ENCODE measurements at places on chromosomes 6 and 20. TPM values are rescaled to one million over a fixed set of nuclear protein-coding genes. Genes with fewer than 3 reads are reported as not detected.
A peak's percentile ranks its signal among the peaks of the same experiment; 100 is the strongest.

- H3K27me3 ChIP-seq: no peaks in the 10 kb centered on the region
- no peak overlapping the region for H3K27ac ChIP-seq
- no peaks in the 10 kb centered on the region for H3K36me3 ChIP-seq
- no peak overlapping the region for H3K4me3 ChIP-seq
- DNase-seq: no peak
- no peaks in the 10 kb centered on the region for H3K4me1 ChIP-seq
Observed at GRCh38 chr6:117739869-117740268, 64.6 kb downstream of the NUS1 start.

GRCh38 chr20:13331536-13331935 lies 110.5 kb downstream of the ISM1 start:
- no peak overlapping the region for H3K4me3 ChIP-seq
- H3K36me3 ChIP-seq: no peaks in the 10 kb centered on the region
- H3K27me3 ChIP-seq: no peaks in the 10 kb centered on the region
- no peaks in the 10 kb centered on the region for H3K4me1 ChIP-seq
- H3K27ac ChIP-seq: no peak overlapping the region
- no peak for DNase-seq

DNA sequence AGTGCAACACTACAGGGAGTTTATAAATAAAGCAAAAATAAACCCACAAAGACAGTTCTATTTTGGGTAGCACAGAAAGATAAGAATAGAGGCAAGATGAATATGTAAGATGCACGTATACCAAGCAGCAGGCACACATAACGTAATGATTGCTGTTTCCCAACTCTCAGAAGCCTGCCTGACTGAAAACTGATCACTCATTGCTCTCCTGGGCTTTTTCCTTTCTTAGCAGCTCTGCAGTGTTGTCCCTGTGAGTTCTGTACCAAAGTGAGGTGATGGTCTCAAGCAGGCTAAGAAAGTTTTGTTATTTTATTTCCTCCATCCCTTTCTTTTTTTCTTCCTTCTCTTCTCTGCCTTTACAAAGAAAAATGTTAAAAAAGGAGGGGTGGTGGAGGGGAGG lies 522.0 kb upstream of the MAN1A1 start:
- H3K27ac ChIP-seq: no peak overlapping the region
- H3K4me3 ChIP-seq: no peak overlapping the region
- no peaks in the 10 kb centered on the region for H3K36me3 ChIP-seq
- H3K27me3 ChIP-seq: no peaks in the 10 kb centered on the region
- no peaks in the 10 kb centered on the region for H3K4me1 ChIP-seq

DNA sequence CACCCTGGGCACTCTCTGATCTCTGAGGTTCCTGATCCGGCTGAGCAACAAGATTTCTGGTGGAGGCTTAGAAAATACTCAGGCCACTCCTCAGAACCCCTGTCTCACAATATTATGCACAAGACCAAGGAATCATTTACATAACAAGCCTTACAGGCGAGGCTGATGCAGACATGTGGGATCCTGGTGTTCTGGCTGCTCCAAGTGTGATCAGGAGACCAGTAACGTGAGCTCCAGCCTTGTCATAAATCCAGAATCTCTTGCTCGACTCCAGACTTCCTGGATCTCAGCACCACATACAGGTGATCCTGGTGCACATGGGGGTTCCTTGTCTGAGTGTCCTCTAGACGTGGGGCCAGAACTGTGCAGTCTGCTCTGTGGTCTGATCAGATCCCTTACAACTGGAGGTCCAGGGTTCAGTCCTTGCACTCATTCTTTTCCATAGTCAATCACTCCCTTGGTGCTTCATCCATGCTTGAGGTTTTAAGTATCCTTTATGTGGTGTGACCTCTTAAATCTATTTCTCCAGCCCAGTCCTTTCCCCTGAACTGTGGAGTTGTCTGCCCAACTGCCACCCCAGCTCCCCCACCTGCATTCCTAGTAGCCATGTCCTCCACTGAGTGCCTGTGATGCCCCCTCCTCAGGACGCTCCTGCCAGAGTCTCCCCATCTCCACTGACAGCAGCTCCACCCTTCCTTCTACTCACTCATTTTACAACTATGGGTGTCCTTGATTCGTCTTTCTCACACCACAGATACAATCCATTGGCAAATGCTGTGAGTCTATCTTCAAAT lies 5.1 kb downstream of the HLA-C start:
- no peak overlapping the region for H3K4me3 ChIP-seq
- H3K27me3 ChIP-seq: no peaks in the 10 kb centered on the region
- peaks cover 11% of the 10 kb centered on the region for H3K4me1 ChIP-seq
- DNase-seq: no peak
- H3K27ac ChIP-seq: no peak overlapping the region
- peaks cover 15% of the 10 kb centered on the region for H3K36me3 ChIP-seq

- H3K36me3 ChIP-seq: no peaks in the 10 kb centered on the region
- peak; percentile 30 for DNase-seq
- no peak overlapping the region for H3K27ac ChIP-seq
- H3K27me3 ChIP-seq: no peaks in the 10 kb centered on the region
- no peak overlapping the region for H3K4me3 ChIP-seq
Observed at GRCh38 chr6:47631797-47632196, 66.6 kb upstream of the ADGRF4 start.

- H3K27ac ChIP-seq: no peak overlapping the region
- peaks cover 5% of the 10 kb centered on the region for H3K4me1 ChIP-seq
- no peaks in the 10 kb centered on the region for H3K27me3 ChIP-seq
Observed at GRCh38 chr6:163585932-163586437, 171.5 kb downstream of the QKI start.

GRCh38 chr20:18858816-18859215 lies 45.2 kb downstream of the SCP2D1 start:
- H3K36me3 ChIP-seq: no peaks in the 10 kb centered on the region
- no peak overlapping the region for H3K27ac ChIP-seq
- no peaks in the 10 kb centered on the region for H3K27me3 ChIP-seq
- H3K4me1 ChIP-seq: no peaks in the 10 kb centered on the region

OR2B6 gene
- total RNA-seq: not detected

TBXT gene
- total RNA-seq: not detected

MBOAT1 gene
- 11.1 TPM for total RNA-seq

RCAN2 gene
- 18.0 TPM for total RNA-seq

DPPA5 gene
- total RNA-seq: not detected

ITPA gene
- total RNA-seq: 13.4 TPM

PPIL6 gene
- not detected for total RNA-seq

PKIB gene
- 12.8 TPM for total RNA-seq

AVP gene
- total RNA-seq: not detected

Measured in stomach (tissue), 19 donors.